ENCODE measurements at places on chromosomes 7 and 10.

- DNase-seq = no peak
These were observed 129.4 kb downstream of the PLPP4 start for GRCh38 chr10:120586471-120586872.

- DNase-seq = peak; percentile 8
These were observed 14.0 kb upstream of the RALA start for GRCh38 chr7:39609113-39609934.

- no peak for DNase-seq
These were observed 9.2 kb upstream of the ABCB1 start for GRCh38 chr7:87609916-87610315.

DNA sequence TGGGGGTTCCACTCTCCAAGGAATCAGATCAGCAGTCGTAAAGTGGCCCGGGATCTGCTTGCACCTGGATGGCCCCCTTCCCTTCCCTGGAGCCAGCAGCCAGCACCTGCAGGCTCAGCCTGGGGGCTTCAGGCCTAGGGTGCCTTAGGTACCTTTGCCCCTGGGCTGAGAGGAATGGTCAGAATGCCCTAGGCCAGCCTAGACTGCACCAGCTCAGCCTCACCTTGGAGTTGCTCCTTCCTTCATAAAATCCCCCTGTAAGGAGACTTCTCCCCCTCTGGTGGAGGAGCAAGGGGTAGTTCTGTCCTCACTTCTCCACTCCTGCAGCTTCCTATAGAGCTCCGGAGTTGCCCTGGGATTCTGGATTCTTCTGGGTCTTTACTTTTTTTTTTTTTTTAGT, 32.4 kb upstream of the LBX1 start:
- DNase-seq = no peak

GRCh38 chr7:40964610-40965009, 738.3 kb downstream of the INHBA start:
- no peak for DNase-seq

GRCh38 chr10:113680190-113681111, 739 bp downstream of the CASP7 start:
- DNase-seq = peak; percentile 18

DNA sequence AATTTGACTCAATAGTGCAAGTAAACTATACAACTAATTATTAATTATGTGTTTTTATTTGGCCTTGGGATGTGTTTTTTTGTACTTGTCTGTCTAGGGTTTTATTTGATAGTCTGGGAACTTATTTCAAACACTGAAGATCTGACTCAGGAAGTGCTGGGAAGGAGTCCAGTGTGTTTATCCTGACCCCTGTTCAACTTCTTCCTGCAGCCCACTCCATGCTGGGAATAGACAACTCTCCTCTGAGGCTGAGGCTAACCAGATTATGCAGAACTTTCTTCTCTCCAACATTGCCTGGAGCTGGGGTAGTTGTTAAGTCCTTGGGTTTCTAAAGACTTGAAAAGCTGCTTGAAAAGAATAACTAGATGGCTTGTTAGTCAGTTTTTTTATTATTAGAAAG, 6.9 kb downstream of the CISD1 start:
- DNase-seq = no peak

DNA sequence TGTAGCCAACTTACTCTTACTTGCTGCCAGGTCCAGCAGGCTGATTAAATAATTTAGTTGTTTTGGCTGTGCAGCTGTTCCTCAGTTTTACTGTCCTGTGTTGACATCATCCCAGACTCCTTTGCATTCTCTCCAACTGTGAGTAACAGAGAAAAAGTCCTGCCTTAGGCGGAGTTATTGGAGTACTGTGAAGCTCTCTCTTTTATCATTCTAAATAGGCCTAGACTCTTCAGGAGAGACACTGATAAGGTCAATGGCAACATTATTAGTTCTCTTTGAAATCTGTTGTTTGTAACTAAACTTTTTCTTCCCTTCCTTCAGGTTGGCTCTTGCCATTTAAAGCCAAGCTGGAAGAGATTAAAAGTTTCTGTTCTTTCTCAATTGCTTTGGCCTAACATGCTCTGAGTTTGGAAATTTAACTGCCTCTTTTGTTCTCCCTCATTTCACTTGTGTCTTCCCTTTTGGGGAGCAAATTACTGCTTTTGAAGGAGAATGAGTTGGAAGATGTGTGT, 215.7 kb upstream of the CSTF2T start:
- no peak for DNase-seq

DNA sequence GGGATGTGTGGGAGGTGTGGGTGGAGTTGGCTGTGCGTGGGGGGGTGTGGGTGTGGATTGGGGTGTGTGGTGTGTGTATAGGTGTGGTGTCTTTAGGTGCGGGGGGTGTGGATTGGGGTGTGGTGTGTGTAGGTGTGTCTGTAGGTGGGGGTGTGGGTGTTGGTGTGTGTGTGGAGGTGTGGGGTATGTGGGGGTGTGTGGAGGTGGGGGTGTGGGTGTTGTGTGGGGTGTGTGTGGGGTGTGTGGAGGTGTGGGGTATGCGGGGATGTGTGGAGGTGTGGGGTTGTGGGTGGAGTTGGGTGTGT, 33.9 kb downstream of the SPDYE17 start:
- DNase-seq = no peak

GRCh38 chr10:60883187-60883586, 60.8 kb downstream of the RHOBTB1 start:
- no peak for DNase-seq
